Stimulated activated CD4-positive, alpha-beta T cell treated with anti-CD3 and anti-CD28 coated beads, Interleukin-4, amount 100 ng/mL, for 24 hours (primary cell): ENCODE measurements at places on chromosomes 16 and 17.

DNA sequence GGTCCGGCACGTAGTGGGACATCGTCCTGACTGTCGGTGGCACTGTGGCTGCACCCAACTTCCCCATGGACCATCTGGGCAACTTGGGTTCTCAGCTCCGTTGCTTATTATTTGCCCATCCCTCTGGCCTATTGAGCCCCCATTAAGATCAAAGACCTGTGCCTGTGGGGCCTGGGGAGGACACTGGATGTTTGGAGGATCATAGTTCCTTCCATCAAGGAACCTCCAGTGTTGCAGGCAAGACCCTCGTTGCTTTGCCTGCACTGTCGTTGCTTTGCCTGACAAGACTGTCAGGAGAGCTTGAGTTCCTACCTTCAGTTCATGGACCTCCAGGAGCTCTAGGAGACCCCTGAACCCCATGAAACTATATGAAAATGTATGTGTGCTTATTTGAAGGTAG, 127.2 kb downstream of the CCDC144A start:
- no peak for DNase-seq

DNA sequence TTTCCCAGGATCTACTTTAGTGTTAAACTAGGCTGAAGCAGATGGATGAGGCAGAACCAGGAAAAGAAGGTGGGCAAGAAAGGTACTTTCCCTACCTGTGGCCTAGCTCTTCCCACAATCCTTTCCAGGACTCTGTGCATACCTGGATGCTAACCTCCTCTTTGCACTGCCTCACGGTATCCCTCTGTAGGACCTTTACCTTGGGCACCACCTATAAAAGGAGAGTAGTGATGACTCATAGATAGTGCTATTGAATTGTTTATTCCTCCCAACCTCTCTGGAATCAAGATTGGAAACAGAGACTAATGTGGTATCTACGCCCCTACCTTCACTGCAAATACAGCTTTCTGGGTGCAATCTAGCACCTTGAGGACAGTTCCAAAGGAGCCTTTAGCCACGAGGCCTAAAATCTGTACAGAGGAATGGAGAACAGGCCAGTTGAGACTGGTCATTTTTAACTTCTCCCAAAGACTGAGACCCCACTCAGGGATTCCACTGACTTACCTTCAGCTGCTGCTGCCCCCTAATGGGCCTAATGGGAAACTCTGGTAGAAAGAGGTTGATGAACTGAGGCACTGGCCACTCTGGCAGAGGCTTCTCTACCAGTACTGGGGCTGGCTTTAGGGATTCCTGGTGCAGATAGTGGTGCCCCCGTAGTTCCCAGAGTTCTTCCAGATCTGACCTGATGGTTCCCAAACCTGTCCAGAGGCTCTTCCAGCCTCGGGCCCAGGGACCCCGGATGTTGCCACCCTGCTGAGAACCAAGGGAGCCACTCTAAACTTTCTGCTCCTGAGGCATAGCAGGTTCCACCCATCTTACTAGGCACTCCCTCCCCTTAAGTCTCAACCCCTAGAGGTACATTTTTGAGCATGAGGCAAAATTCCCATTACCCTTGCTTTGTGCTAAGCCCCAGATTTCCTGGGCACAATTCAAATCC, 781 bp downstream of the RSKR start:
- DNase-seq = peak; percentile 45

DNA sequence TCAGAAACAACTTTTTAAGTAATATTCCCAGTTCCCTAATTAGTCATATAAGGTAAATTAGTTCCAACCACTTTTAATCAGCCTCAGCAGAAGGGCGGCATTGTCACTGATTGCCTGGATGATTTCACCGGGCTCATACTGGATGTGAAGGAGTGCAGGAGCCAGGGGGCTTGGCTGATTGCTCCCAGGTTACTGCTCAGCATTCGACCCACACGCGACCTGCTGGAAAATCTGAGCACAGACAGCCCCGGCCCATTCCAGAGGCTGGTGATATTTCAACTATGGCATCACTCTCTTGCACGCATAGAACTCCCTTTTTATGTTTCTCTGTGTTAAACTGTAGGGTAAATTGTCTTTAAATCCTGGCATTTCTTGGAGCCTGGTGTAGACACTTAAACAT, 34.2 kb downstream of the CPPED1 start:
- DNase-seq = no peak

- DNase-seq = no peak
Measured at GRCh38 chr16:11474617-11475291, 112.0 kb downstream of the LITAF start.

- DNase-seq = no peak
Measured at GRCh38 chr16:48956620-48957019, 325.0 kb downstream of the CBLN1 start.
